Caco-2 (cell line): ENCODE measurements at places on chromosomes 13 and 19. TPM values are rescaled to one million over a fixed set of nuclear protein-coding genes. Genes with fewer than 3 reads are reported as not detected.

Gene ACP7
- 0.45 and 0.46 TPM in 2 replicates for total RNA-seq

Gene CTU1
- total RNA-seq: 8.1 and 8.9 TPM in 2 replicates

Gene ZNF90
- total RNA-seq: 4.8 and 7.1 TPM in 2 replicates

GRCh38 chr13:34634448-34634847 is 307.6 kb upstream of the NBEA start:
- H3K4me3 ChIP-seq: no peak overlapping the region
- no peak overlapping the region for H3K27ac ChIP-seq
- no peak for DNase-seq
- H3K36me3 ChIP-seq: no peaks in the 10 kb centered on the region
- H3K4me1 ChIP-seq: peaks cover 3% of the 10 kb centered on the region; the same call in 1 of the 2 replicates

DNA sequence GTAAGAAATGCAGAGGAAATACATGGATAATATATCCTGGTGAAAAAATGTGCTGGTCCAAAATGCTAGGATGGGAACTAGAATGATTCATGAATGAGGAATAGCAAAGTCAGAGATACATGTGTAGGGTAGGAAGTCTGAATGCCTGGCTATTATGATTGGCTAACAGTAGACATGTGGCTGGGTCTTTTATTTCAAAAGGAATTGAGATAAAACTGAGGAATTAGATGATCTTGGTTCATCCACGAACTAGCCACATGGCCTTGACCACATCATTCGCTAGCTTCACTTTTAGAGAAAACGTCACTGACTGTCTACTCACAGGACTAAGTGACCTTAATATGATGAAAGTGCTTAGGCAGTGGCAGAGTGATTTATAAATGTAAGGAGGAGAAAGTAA is 103.1 kb downstream of the TRPC4 start:
- H3K4me1 ChIP-seq: no peaks in the 10 kb centered on the region
- no peaks in the 10 kb centered on the region for H3K36me3 ChIP-seq
- no peak for DNase-seq
- H3K4me3 ChIP-seq: no peak overlapping the region
- H3K27ac ChIP-seq: no peak overlapping the region

GRCh38 chr13:80361298-80361697 is 20.4 kb upstream of the SPRY2 start:
- H3K4me1 ChIP-seq: peaks cover 26% of the 10 kb centered on the region
- H3K27ac ChIP-seq: no peak overlapping the region
- no peaks in the 10 kb centered on the region for H3K36me3 ChIP-seq
- H3K27me3 ChIP-seq: no peaks in the 10 kb centered on the region
